ENCODE measurements at places on chromosomes 12 and 14.

GRCh38 chr14:75595226-75595625 lies 16.8 kb downstream of the FLVCR2 start:
- DNase-seq, result no peak

DNA sequence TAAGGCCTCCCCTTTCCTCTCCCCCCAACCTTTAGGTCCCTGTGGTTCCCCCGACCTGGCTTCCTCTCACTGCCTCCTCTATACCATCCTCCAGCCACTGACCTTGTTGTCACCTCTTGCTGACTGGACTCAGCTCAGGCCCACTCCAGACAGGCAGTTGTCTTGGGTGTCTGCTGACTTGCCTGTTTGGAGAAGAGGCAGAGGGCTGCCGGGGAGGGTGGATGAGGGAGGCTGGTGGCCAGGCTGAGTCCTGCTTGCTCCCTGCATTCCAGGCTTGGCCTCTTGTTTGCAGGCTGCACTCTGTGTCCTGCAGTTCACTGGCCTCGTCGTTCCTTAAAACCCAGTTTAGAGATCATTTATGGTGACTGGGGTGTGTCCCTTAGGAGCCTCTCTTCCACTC lies 31.0 kb upstream of the RD3L start:
- no peak for DNase-seq

DNA sequence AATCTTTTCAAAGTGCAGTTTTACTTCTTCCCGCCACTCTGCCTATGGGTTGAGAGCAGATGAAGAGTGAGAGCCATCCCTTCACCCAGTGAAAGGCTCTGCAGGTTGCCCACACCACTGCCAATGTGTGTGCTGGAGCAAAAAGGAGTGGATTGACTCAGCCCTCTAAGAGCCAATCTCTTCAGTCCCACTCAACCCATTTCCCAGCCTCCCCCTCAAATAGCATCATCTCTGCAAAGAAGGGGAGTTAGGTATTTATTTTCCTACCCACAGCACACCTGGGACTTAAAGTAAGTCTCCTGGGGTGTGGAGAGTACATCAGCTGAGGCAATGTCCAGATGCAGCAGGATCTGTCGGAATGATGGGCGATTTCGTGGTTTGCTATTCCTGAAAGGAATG lies 15.3 kb downstream of the MAP3K12 start:
- DNase-seq, result no peak

- no peak for DNase-seq
Measured at GRCh38 chr14:21668377-21668776, 5.2 kb downstream of the OR4E1 start.

DNA sequence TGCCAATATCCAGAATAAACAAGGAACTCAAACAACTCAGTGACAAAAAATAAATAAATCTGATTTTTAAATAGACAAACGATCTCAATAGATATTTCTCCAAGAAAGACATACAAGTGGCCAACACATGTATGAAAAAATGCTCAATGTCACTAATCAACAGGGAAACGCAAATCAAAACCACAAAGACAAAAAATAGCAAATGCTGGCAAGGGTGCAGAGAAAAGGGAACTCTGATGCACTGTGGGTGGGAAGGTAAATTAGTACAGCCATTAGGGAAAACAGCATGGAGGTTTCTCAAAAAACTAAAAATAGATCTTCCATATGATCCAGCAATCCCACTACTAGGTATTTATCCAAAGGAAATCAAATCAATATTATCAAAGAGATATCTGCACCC lies 3.5 kb upstream of the EIF5 start:
- DNase-seq, result no peak

DNA sequence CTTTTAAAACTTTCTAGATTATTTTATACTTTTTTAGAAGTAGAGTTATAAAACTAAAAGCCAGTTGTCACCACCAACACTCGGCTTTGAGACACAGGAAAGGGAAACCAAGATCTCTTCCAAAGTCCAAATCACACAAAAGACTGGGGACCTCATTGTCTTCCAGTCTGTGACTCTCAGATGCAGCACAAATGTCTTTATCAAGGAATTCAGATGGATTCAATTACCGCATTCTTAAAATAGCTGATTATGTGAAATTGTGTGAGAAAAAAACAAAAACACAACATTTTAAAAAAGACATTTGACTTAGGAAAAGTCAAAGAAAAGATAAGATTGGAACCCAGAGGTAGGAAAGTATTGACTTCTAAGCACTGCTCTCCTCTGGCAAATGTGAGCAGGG lies 3.5 kb upstream of the SIX6 start:
- DNase-seq, result no peak

GRCh38 chr14:91322623-91323022 lies 78.1 kb upstream of the GPR68 start:
- no peak for DNase-seq

- DNase-seq, result no peak
Measured at GRCh38 chr12:114342656-114343055, 63.3 kb downstream of the TBX5 start.

- no peak for DNase-seq
Measured at GRCh38 chr12:8867786-8868185, 45.4 kb downstream of the A2ML1 start.

DNA sequence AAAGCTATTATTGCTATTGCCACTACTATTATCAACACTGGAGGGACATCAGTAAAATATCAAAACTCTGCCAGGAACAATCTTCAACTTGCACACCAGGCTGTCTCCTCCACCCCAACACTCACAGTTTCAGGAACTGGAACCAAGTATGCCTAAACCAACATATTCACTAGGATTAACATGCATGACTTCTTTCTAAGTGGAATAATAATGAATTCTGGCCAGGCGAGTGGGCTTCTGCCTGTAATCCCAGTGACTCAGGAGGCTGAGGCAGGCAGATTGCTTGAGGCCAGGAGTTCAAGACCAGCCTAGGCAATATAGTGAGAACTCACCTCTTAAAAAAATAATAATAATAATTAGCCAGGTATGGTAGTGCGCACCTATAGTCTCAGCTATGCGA lies 58.1 kb downstream of the TBX5 start:
- no peak for DNase-seq

GRCh38 chr12:65430006-65430405 lies 151.5 kb downstream of the MSRB3 start:
- no peak for DNase-seq

- no peak for DNase-seq
Measured at GRCh38 chr12:131944601-131945251, 5.0 kb upstream of the EP400 start.

GRCh38 chr14:94412671-94413638 lies 24.6 kb upstream of the SERPINA1 start:
- DNase-seq, result no peak

GRCh38 chr14:68814539-68815297 lies 21.9 kb upstream of the ZFP36L1 start:
- no peak for DNase-seq

GRCh38 chr14:96180043-96180874 lies 24.4 kb upstream of the BDKRB2 start:
- DNase-seq, result no peak

- no peak for DNase-seq
Measured at GRCh38 chr14:68791078-68791901, 1.6 kb downstream of the ZFP36L1 start.

GRCh38 chr12:69435644-69436043 lies 34.5 kb upstream of the FRS2 start:
- no peak for DNase-seq

All from activated CD4-positive, alpha-beta T cell treated with anti-CD3 and anti-CD28 coated beads for 24 hours (primary cell).